ENCODE measurements at places on chromosomes 2 and 18.

GRCh38 chr18:12234451-12235190, 19.5 kb upstream of the CIDEA start:
- no peak for DNase-seq

DNA sequence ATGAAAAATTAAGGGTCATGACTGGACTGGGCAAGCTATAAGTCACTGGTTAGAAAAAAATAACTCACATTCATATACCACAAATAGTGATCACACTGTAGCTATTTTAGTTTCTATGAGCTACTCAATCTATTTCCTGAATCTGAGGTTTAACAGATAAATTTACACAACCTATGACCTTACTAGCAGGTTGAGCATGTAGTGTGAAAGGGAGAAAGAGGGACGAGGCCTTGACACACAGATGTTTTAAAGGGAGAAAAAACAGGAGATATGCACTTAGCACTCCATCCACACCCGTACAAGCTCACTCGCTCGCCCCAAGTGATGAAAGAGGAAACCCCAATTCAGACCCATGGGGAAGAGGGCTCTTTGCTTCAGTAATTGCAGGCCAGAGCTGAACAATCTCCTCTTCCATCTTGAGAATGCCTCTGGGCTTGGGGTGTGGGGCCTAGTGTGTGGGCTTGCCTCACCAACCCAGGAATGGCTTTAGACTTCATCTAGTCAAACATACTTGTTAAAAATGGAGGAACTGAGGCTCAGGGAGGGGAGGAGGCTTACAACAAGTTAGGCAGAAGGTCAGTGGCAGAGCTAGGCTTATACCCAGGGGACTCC, 10.7 kb downstream of the CYRIA start:
- no peak for DNase-seq

DNA sequence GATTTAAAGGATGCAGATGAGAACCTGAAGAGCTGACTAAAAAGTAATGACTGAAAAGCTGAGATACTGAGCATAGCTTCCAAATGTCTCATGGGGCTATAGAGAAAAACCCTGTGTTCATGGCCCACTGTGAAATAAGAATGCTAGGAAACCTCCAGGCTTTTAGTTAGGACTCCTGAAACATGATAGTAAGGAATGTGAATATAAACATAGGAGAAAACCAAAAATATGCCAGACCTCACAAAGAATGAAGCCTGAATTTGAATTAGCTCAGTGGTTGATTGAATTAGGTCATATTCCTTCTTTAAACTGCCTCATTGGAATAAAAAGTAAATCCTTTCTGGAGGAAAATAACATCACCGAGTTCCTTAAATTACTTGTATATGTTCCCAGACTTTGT, 194.5 kb upstream of the NXPH2 start:
- DNase-seq, result no peak

DNA sequence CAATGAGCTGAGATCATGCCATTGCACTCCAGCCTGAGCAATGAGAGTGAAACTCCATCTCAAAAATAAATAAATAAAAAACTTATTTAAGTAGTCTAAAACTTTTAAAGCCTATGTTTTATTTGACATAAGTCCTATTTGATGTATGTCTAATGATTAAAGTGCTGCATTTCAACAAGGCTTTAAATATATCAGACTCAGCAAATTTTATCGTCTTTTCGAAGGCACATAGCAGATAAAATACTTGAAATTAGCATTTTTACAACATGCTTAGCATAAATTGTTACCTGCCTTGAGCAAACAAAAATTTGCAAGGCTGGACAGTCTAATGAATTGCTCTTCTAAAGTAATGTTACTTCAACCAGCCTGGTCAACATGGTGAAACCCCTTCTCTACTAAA, 85.9 kb downstream of the PRKRA start:
- DNase-seq, result no peak

DNA sequence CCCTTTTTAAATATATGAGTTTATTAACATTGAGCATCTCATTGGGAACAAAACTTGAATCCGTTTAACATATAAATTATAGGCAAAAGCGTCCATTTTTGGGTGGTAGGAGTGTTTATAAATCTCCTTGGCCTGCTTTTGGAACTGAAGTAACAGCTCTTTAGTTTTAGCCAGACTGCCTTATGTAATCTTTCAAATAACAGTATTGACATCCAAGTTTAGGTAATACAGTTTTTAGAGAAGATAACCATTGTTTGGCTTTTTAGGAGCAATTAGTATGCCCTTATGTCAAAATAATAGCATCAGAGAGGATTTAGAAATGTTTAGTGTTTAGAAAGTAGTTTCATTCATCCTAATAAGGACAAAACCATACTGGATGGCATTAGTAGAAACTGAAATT, 361.9 kb downstream of the ARHGAP15 start:
- DNase-seq, result no peak

GRCh38 chr2:173599821-173600359, 245.2 kb downstream of the CDCA7 start:
- DNase-seq, result no peak

DNA sequence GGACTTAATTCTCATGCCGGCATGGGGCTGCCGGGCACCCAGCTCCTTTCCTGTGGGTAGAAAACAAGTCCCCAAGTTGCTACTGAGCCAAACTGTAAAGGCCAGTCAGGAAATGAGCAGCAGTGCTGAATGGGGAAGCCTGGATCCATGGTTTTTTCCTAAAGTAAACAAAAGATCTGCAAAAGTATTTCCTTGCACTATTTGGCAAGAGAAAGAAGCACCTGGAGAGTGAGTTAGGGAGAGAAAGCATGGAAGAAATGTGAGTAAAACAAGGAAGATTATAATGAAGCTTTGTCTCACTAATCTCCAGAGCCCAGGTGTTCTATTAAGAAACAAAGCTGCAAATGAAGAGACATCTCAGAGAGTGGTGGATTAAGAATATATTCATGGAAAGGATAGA, 117.6 kb downstream of the METTL8 start:
- DNase-seq, result no peak

DNA sequence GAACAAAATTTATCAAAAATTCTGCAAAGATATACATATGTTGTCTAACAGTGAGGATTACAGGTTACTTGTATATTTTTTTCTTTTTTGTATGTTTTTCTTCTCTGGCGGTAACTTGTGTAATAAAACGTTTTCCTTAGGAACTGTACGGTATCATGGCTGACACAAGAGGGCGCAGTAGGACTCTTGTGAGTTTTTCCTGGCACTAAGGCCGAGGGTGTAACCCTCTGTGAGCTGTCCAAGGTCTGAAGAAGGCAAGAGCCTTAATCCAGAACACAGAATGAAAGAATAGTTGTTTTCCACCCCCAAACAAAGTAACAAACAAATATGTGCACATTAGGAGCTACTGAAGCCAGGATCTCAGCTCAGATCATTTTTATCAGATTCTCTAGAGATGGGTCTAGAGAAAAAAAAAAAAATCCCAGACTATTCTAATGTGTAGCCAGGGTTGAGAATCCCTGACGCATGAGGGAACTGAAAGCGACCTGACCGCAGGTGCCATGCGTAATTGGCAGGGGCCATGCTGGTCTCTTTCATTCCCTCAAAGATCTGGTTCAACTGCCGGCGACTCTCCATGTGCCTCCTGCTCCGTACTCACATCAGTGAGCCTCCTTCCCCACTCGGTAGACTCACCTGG, 27.0 kb downstream of the TMEM200C start:
- no peak for DNase-seq

GRCh38 chr2:20509770-20510490, 63.1 kb downstream of the RHOB start:
- no peak for DNase-seq

Measured in stimulated activated CD8-positive, alpha-beta memory T cell treated with anti-CD3 and anti-CD28 coated beads, Interleukin-4, amount 100 ng/mL, for 4 hours (primary cell).